Transverse colon (tissue), 4 donors: ENCODE measurements at places on chromosomes 6 and 20.

GRCh38 chr6:15389765-15390723 is 144.2 kb downstream of the JARID2 start:
- no peak for DNase-seq

DNA sequence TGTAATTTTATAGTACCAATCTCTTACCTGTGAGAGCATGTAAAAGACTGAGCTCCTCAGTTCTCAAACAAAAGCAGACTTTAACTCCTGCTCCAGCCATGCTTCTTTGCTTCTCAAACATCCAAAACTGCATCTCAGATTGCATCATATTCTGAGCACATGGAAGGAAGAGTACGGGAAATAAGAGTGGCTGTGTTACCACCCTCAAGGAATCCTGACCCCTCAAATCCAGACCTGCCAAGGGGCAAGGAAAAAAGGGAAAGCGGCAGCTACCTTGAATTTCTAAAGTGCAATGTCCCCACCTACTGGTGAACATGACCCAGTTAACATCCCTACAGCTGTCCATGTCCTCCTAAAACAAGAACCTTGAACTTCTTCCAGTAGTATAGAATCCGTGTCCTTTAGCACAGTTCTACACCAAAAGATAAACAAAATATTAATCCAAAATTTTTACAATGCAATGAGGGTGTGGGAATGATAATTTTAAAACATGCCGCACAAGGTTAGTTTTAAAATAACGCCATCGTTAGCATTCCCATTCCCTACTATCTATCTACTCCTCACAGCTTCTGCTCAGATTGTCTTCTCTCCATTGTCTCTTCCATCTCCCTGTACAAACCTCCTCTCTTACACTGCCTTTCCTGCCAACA is 34.1 kb upstream of the HLA-DQB1 start:
- peak; percentile 21 for DNase-seq

GRCh38 chr20:53032046-53032445 is 59.9 kb downstream of the TSHZ2 start:
- DNase-seq = no peak

- DNase-seq = no peak
Measured at GRCh38 chr6:160775792-160776580, 73.9 kb downstream of the PLG start.

- DNase-seq = no peak
Measured at GRCh38 chr6:149044528-149044927, 273.0 kb upstream of the TAB2 start.

- no peak for DNase-seq
Measured at GRCh38 chr6:63672582-63673129, 37.1 kb downstream of the PHF3 start.

GRCh38 chr20:58982406-58983114 is 1.5 kb downstream of the NELFCD start:
- DNase-seq = no peak

DNA sequence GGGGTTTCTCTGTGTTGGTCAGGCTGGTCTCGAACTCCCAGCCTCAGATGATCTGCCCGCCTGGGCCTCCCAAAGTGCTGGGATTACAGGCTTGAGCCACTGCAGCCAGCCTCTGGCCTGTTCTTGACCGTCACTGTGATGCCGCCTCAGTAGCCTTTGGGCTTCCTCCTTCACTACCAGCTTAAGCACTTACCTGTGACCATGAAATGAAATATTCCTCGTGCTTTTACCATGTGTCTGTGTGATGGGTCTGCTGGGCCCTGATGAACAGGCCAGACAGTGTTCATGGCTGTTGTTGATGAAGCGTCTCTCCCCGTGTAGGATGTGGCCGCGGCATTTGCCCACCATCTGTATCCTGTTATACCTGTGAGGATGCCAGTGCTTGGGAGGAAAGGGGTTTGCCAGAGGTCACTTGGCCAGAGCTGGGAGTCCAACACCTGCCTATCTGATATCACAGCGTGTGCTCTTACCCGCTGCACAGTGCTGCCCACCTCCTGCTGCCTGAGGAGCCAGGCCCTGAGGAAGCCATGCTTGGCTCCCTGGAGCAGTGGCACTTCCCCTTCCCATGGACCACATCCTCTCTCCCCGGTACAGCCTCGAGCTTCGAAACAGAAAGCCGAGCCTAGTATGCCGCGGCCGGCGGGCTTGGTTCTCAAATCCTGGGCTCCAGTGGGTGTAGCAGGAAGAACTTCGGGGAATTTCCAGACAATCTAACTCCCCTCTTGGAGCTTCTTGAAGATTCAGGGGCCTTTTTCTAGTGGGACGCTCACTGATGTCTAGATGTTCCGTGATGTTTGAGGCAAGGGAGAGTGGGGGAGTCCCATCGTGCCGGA is 167.9 kb downstream of the ZDHHC14 start:
- peak; percentile 28 for DNase-seq

- no peak for DNase-seq
Measured at GRCh38 chr20:36158160-36158741, 3.7 kb downstream of the EPB41L1 start.

GRCh38 chr6:112235956-112236355 is 18.4 kb downstream of the LAMA4 start:
- DNase-seq = no peak

GRCh38 chr20:57225197-57225733 is 41.2 kb downstream of the BMP7 start:
- DNase-seq = no peak

GRCh38 chr6:36739947-36740817 is 42.6 kb downstream of the RAB44 start:
- no peak for DNase-seq

DNA sequence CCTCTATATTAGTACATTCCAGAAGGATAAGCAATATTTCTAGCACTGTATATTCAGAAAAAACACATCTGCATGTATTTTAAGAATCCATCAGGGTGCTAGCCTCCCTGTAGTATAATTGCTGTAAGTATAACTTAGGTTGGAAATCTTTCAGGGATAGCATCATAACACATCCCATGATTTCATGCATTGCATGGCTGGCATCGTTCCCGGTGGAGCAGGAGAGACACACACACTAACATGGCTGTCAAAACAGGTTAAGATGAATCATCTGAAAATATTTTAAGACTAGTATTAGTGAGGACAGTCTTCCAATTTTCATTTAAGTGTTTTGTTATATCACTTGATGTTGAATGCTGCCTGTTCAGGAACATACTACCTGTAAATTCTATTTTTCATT is 32.1 kb upstream of the CENPW start:
- DNase-seq = no peak

GRCh38 chr6:116422238-116422637 is 38.9 kb upstream of the CALHM6 start:
- DNase-seq = no peak

GRCh38 chr6:79391480-79391879 is 145.8 kb downstream of the LCA5 start:
- no peak for DNase-seq

DNA sequence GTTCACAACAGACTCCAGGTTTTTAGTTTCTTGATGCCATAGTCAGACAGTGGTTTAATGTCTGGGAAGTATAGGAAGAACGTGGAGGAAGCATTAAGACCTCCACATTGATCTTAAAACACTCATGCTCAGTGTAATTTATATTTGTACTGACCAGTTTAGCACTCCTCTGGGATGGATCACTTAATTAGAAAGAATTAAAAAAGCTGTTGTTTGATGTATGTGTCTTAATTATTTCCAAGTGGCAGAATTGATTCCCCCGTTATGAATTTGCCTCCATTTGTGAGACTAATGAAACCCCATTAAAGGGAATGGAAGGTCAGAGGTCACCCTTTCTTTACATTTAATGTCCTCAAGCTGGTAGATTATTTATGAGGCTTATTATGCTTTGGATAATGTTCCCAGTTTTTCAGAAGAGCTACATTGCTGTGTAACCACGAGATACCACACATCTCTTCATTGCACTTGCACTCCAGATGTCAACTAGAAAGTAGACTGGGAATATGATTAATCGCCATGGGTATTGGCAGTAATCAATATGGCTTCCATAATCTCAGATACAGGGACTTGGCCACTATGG is 270.0 kb upstream of the JAG1 start:
- DNase-seq = no peak

- DNase-seq = no peak
Measured at GRCh38 chr6:66866801-66867200, 1159.8 kb upstream of the EYS start.

DNA sequence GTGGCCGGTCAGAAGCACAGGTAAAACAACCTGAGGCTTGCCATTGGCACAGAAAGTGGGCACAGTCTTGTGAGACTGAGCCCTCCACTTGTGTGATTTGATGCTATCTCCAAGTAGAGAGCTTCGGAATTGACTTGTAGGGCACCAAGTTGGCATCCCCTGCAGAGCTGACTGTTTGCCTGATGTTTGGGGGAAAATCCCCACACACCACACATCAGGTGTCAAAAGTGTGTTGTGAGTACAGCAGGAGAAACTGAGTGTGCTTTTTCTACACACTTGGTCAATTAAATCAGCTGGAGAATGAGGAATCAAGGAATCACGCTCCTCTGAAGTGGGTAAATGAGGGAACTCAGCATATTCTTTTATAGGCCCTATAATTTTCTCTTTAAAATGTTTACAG is 989 bp downstream of the SERINC3 start:
- no peak for DNase-seq

DNA sequence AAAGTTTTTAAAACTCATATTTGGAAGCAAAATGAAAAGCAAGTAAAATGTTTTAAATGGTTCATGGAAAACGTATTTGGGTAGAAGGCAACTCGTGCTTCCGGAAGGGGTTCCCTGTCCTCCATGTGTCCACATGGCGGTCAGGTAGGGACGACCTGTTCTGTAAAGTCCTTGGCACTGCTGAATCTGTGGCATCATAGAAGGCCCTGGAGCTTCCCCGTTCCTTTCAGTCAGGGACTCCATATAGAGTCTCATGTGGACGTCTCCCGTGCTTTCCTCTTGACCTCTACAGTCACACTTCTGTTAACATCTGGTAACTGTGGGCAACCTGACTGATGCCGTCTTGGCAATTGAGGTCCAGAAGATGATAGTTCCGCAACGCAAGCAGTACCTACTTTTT is 11.4 kb downstream of the DYNLT1 start:
- DNase-seq = no peak

GRCh38 chr20:53150532-53150931 is 178.4 kb downstream of the TSHZ2 start:
- DNase-seq = no peak

DNA sequence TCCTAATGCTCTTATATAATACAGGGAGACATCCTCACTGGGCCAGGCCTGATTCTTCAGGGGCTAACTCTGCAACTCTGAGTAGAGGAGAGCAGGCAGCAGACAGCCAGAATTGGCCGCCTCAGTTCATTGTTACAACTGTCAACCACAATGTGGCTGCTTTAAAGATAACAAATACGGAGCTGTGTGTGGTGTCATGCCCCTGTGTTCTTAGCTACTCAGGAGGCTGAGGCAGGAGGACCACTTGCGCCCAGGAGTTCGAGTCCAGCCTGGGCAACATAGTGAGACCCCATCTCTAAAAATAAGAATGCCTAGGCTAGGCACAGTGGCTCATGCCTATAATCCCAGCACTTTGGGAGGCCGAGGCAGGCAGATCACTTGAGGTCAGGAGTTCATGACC is 34.3 kb downstream of the CEP250 start:
- no peak for DNase-seq

DNA sequence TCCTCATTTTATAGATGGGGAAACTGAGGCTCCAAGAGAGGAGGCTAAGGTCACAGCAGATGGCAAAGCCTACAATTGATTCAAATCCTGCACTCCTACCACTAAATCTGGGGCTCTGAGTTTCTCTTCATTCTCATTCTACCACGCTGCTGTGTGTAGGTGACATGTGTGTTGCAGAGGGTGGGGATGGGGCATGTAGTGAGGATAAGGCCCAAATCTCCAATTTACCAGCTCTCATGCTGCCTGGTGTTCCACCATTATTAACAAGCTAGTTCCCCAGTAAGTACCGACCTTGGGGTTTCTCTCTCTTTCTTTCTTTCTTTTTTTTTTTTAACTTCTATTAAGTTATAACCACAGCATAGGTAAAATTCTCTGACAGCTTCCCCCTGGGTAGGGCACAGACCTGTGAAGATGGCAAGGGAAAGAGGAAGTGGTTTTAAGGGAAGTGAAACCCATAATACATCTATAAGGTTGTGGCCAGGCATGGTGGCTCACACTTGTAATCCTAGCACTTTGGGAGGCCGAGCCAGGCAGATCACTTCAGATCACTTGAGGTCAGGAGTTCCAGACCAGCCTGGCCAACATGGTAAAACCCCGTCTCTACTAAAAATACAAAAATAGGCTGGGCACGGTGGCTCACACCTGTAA is 13.0 kb upstream of the MATN4 start:
- DNase-seq = no peak

- DNase-seq = no peak
Measured at GRCh38 chr6:44533421-44533820, 145.9 kb downstream of the CDC5L start.

DNA sequence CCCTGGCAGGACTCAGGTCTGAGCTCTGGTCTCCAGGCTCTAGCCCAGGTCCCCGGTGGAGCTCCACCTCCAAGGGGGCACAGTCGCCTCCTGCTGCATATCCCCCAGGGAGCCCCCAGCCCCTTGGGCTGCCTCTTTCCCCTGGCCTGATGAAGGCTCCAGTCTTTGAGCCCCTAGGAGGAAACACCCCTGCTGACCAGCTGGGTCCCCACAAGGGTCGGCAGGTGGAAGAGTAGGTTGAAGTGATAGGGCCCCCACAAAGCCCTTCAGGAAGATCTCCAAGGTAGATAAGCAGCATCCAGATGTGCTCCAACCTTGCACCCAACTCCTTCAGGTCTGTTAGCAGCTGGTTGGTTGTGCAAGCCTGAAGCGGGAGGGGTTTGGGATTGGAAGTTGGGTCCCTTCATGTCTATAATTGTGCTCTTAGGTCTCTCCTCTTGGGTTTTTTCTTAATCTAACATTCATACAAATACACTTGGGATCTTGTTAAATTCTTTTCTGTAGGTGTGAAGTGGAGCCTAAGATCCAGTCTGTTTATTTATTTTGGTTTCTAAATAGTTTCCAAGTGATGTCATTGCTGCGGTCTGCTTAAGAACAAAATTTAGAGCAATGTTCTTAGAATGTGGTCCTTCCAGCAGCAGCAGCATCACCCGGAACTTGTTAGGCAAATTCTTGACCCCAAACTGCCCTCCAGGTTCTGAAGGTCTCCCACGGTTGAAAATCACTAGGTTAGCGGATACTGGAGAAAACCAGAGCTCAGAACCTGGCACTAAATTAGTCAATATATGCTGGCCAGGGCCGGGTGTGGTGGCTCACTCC is 5.1 kb downstream of the UBE2C start:
- no peak for DNase-seq

- no peak for DNase-seq
Measured at GRCh38 chr20:58595167-58595566, 55.9 kb upstream of the STX16 start.
